NCI-H774 (cell line): ENCODE measurements at places on chromosomes 12 and 14.
A peak's percentile ranks its signal among the peaks of the same experiment; 100 is the strongest.

GRCh38 chr12:93524386-93525133 is 47.9 kb upstream of the SOCS2 start:
- no peak for DNase-seq

GRCh38 chr12:3202734-3203446 is 125.7 kb downstream of the TSPAN9 start:
- DNase-seq: peak; percentile 30

GRCh38 chr12:3034067-3034750 is 43.0 kb upstream of the TSPAN9 start:
- peak; percentile 14 for DNase-seq

- no peak for DNase-seq
Observed at GRCh38 chr14:28502517-28502916, 264.1 kb upstream of the FOXG1 start.

DNA sequence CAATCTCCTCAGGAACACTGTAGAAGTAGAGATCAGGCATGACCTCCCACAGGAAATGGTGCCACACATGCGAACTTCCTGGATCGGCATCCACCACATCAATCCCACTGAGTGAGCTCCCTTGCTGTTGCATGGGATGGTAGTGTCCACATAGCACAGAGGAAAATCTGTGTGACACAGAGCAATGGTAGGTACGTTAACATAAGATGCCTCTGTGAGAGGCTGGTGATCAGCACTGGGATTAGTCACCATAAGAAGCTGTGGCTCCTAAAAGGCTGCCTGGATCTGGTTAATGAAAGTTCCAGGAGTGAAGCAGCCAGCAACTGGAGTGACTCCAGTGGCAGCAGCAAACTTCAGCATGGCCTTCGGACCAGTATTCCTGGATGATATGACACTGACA is 21.8 kb downstream of the WDHD1 start:
- no peak for DNase-seq

- peak; percentile 52 for DNase-seq
Observed at GRCh38 chr14:95056476-95056875, 100.9 kb downstream of the DICER1 start.

GRCh38 chr14:85085981-85086380 is 444.0 kb upstream of the FLRT2 start:
- DNase-seq: no peak

GRCh38 chr12:130200445-130200844 is 38.2 kb downstream of the FZD10 start:
- DNase-seq: no peak

- no peak for DNase-seq
Observed at GRCh38 chr12:754473-754820, 2.1 kb downstream of the WNK1 start.

- no peak for DNase-seq
Observed at GRCh38 chr12:38144601-38145436, 171.8 kb upstream of the ALG10B start.

GRCh38 chr14:90609376-90609775 is 206.9 kb downstream of the TTC7B start:
- no peak for DNase-seq

DNA sequence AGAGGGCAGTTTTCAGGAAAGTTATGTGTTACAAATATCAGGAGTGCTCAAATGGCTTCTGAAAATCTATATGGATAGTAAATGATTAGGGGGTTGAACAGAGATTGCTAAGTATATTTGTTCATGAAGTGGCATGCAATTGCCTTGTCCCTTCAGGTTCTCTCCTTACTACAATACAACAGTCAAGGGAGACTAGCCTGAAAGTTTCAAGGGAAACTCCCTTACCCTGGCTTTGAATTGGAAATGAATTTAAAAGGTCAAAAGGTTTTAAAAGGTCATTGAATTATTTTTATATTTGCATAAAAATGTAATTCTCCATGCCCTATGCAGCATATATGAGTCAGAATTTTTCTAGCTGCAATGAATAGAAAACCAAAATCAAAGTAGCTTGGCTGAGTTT is 253.1 kb upstream of the SYT1 start:
- no peak for DNase-seq

DNA sequence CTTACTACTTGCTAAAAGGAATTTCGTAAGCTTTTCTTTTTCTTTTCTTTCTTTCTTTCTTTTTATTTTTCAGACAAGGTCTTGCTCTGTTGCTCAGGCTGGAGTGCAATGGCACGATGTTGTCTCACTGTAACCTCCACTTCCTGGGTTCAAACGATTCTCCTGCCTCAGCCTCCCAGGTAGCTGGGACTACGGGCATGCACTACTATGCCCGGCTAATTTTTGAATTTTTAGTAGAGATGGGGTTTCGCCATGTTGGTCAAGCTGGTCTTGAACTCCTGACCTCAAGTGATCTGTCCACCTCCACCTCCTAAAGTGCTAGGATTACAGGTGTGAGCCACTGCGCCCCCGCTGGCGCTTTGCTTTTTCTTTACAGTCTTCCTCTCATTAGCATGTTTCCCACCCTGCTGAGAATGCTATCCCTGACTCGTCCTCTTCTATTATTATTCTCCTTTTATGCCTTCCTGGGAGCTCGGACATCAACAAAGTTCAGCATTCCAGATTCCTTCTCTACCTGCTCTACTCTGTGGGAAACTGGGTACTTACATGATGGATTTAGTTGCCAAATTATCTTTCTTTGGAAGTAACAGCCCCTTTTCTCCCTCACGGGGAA is 3.1 kb downstream of the MTHFD1 start:
- DNase-seq: no peak

GRCh38 chr12:121618659-121619233 is 7.6 kb upstream of the ORAI1 start:
- DNase-seq: no peak

GRCh38 chr12:88577537-88577936 is 2.7 kb downstream of the KITLG start:
- peak; percentile 52 for DNase-seq

GRCh38 chr12:127903146-127903545 is 363.8 kb upstream of the TMEM132C start:
- no peak for DNase-seq

DNA sequence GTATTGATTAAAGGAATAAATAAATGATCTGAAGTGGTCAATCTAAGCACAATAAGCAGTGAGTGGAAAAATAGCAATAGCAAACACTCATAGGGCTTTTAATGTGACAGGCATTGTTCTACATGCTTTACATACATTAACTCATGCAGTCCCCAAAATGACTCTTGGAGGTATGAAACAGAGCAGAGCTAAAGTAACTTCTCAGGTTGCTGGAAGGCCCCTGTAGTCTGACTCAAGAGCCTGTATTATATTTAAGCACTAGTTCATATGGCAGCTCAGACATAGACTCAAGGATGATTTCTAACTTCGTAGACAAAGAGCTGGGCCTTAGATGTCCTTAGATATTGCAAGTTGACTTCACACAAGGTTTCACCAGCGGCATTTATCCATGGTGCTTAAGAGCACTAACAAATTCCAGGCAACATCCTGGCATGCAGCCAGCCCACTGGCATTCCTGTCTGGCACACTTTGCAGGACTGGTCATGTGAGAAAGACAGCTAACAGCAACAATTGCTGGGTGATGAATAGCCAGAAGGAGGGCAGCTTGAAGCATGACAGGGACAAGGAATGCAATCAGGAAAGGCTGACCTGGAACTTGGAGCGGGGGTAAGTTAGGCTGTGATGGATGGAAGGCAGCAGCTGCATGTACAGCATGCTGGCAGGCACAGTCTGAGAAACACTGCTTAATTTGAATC is 22.9 kb upstream of the KTN1 start:
- DNase-seq: peak; percentile 33

GRCh38 chr14:90785471-90785870 is 30.8 kb downstream of the TTC7B start:
- no peak for DNase-seq

DNA sequence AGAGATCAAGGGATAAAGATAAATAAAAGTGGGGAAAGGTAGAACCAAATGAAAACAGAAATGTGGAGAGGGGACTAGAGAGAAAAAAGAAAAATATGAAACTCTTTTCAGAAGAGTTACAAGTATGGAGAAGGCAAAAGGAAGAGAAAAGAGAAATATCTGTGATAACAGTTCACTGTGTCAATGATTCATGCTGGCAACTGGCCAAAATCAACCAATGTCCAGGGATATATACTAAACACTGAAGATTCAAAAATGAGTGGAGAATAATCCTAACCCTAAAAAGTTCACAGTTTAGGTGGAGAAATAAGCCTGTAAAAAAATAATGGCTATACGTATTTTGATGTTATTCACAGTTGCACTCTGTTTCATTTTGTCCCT is 372.3 kb upstream of the KITLG start:
- DNase-seq: peak; percentile 7

DNA sequence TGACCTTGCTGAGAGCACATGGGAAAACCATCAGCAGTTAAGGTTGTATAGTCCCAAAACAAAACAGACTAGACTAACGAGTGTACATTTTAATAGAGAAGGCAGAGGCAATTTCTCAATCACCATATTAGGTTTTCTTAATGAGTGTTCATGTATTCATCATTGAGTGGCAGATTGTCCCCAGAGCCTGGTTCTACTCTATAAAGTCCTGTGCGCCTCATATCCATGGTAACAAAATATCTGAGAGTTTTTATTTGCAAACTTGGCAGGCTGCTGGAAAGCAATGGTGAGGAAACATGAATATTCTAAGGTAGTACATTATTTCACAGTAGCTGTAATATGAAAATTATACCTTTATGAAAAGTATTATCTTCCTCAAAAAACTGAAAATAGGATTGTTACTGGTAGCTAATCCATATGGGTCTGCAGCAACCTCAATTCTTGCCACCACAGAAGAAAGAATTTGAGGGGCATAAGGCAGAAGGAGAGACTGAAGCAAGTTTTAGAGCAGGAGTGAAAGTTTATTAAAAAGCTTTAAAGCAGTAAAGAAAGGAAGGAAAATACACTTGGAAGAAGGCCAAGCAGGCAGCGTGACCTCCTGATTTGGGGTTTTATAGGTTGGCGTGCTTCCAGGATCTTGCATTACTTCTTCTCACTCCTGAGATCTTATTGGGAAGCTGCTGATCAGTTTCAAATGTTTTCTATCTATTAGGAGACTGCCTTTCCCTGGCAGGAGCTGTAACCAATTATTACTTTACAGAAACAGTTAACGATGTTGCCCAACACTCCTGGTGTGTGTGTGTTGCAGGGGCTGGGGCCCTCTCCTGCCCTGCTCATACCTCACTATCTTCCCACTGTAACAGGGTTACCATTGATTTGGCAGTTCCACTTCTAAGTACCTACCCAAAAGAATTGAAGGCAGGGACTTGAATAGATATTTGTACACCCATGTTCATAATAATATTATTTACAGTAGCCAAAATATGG is 154.0 kb upstream of the NUDT4 start:
- DNase-seq: peak; percentile 31

DNA sequence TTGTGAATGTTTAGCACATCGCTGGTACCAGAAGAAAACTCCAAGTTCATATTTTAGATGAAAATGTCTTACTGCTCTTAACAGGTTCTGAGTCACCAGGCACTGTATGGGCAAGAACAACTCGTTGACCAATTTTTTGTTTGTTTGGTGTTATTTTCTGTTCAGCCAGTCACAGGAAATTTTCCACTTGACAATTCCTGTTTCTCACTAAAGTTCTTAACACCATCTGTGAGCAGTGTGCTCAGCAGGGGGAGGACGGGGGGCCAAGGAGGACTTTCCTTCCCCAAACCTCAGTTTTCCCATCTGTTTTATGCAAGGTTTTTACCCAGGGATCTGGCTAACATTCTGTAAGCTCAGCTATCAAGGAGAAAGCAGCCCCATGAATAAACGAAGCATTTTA is 3.0 kb downstream of the NUAK1 start:
- DNase-seq: no peak

DNA sequence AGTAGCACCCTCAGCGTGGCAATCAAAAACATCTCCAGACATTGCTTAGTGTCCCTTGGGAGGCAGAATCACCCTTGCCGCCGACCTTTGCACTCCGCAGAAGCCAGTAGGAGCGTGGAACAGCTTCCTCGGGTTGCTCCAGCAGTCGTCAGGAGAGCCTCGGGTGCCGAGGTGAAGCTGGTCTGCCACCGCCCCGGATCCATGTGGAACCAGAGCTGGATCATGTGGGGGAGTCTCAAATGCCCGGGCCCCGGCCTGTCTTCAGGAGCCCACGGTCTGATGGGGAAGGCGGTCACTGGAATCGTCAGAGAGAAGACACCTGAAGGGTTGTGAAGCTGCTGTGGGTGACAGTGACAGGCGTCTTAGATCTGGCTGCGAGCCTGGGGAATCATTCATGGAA is 14.3 kb downstream of the MVK start:
- no peak for DNase-seq

- no peak for DNase-seq
Observed at GRCh38 chr12:1533205-1533601, 61.2 kb downstream of the FBXL14 start.

- no peak for DNase-seq
Observed at GRCh38 chr12:57479376-57480115, at the start of gene ARHGAP9. TSS of gene ARHGAP9 (minus strand) at chr12:57479866. CDS start at chr12:57479406, 460 bp downstream.

- no peak for DNase-seq
Observed at GRCh38 chr12:109443794-109444193, 33.3 kb downstream of the KCTD10 start.

- DNase-seq: no peak
Observed at GRCh38 chr12:93149229-93149628, 220.1 kb upstream of the EEA1 start.

GRCh38 chr14:51004801-51005526 is 60.7 kb upstream of the PYGL start:
- no peak for DNase-seq

GRCh38 chr12:108629824-108630476 is 3.7 kb downstream of the SELPLG start:
- no peak for DNase-seq

DNA sequence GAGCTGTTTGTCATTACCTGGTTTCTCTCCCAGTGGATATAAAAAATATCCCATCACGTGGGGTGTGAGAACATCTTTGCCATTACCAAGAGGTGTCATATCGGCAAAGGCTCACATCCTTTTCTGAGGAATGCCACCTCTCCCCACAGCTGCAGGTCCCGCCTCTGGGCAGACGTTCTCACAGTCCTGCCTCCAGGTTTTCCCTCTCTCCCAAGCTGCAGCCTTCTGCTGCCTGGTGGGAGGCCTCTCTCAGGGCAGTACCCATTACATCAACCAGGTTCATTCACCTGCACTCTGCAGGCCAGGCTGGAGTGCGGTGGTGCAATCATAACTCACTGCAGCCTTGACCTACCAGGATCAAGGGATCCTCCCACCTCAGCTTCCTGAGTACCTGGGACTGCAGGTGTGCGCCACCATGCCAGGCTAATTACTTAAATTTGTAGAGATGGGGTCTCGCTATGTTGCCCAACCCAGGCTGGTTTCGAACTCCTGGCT is 15.0 kb upstream of the TMEM119 start:
- no peak for DNase-seq

GRCh38 chr14:95677179-95677835 is 8.9 kb upstream of the TCL1B start:
- no peak for DNase-seq
